ENCODE measurements at places on chromosomes 16 and 17. TPM values are rescaled to one million over a fixed set of nuclear protein-coding genes. Genes with fewer than 3 reads are reported as not detected.

DNA sequence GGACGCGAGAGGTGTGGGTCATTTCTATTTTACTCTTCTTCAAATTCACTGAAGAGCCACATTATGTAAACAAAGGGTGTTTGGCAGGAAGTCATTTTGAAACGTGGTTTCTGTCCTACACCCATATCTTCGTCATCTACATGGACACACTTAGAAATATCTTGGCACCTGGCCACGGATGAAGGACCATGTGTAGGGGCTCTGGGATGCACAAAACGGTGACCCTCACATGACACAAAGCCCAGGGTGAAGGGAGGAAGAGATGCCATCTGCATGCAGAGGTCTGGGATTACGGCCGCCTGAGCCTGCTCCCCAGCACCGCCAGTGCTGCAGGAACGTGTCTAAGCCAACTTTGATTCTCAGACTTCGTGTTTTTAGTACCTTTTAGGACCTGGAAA is 130.2 kb upstream of the CHMP6 start:
- no peak for DNase-seq

GRCh38 chr16:57252148-57252721 is 7.2 kb downstream of the ARL2BP start:
- peak; percentile 81 for DNase-seq

Gene MSLN
- total RNA-seq, result 8.2 TPM

Gene KCNG4
- total RNA-seq, result not detected

- DNase-seq, result no peak
Observed at GRCh38 chr17:31882571-31882970, 18.9 kb downstream of the UTP6 start.

DNA sequence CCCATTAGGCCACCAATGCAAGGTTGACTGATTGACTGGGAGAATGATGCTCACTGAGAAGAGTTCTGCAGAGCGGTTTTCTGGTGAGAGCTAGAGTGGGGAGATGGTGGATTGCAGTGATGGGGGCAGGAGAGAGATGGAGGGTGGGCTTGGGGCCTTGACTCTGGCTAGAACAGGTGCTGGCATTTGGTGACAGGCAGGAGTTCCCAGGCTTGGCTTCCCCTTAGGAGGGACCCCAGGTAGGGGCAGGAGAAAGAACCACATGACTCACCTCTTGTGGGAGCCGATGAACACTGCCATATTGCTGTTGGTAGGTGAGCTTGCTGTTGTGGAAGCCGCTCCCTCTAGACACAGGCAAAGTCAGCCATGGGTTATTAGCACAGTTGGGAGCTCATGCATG is 8.0 kb downstream of the CD300LB start:
- DNase-seq, result no peak

Gene NPLOC4
- total RNA-seq, result 51.9 TPM

GRCh38 chr16:76668207-76668725 is 391.1 kb downstream of the CNTNAP4 start:
- DNase-seq, result no peak

DNA sequence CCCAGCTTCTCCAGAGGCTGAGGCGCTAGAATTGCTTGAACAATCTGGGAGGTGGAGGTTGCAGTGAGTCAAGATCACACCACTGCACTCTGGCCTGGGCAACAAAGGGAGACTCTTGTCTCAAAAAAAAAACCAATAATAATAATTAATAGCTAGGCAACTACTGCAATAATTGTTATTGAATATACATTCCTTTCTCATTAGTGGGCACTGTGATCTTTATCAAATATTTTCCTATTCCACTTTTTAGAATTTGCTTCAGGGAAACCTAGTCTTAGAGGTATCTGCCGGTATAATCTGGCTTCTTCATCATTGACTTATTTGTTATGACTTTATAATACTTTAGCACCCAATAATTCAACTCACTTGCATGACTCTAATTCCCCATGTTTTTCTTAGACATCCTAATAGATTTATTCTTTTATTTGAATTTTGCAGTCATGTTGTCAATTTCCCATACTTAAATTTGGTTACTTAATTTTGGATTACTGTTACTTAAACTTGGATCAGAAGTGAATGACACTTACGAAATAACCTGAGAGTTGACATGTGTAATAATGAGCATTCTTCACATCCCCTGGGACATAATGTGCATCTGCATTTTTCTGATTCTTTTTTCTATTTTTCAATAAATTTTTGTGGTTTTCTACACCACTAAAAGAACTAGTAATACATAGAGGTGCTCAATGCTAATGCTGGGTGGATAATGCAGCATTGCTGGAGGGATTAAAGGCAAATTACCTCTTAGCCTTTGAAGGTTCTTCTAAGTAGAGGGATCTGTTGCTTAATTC is 25.0 kb upstream of the KCNJ16 start:
- DNase-seq, result no peak

Gene GJC1
- 42.4 TPM for total RNA-seq

GRCh38 chr17:17367931-17368330 is 64.8 kb downstream of the NT5M start:
- DNase-seq, result no peak

GRCh38 chr17:76548378-76549214 is 8.8 kb downstream of the PRCD start:
- no peak for DNase-seq

Measured in epithelial cell of proximal tubule (primary cell).